ENCODE measurements at places on chromosomes 12 and 14. TPM values are rescaled to one million over a fixed set of nuclear protein-coding genes. Genes with fewer than 3 reads are reported as not detected.

GRCh38 chr14:103703433-103704385 is 11.5 kb downstream of the XRCC3 start:
- H3K27ac ChIP-seq = no peak overlapping the region
- peaks cover 4% of the 10 kb centered on the region for H3K4me1 ChIP-seq
- peaks cover 63% of the 10 kb centered on the region for H3K36me3 ChIP-seq
- no peaks in the 10 kb centered on the region for H3K27me3 ChIP-seq
- peak; percentile 32 for DNase-seq

GRCh38 chr14:61713724-61714437 is 18.6 kb downstream of the HIF1A start:
- peaks cover 13% of the 10 kb centered on the region for H3K4me1 ChIP-seq
- no peak overlapping the region for H3K27ac ChIP-seq
- H3K36me3 ChIP-seq = no peaks in the 10 kb centered on the region
- H3K27me3 ChIP-seq = no peaks in the 10 kb centered on the region
- H3K4me3 ChIP-seq = no peak overlapping the region
- DNase-seq = peak; percentile 6

DNA sequence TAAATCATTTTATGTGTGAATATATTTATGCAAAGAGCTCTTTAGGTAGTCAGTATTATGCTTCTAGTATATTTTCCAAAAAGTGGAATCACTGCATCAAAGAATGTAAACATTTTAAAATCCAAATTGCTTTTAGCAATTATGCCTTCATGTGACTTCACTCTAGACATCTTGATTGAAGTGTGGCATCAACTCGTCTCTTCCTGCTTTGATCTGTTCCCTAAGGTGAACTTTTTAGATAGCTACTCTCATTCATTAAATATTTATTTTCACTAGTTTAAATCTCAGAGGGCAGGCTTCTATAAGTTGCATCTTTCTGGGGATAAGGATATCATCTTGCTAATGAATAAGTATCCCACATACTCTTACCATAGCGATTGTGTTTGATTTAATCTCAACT is 39.2 kb downstream of the DHRS2 start:
- no peaks in the 10 kb centered on the region for H3K4me1 ChIP-seq
- no peak for DNase-seq
- H3K4me3 ChIP-seq = no peak overlapping the region
- H3K27me3 ChIP-seq = no peaks in the 10 kb centered on the region

GRCh38 chr14:73786636-73787485 is 64.8 kb upstream of the PTGR2 start:
- peak overlapping the region; percentile 98 for H3K27ac ChIP-seq
- DNase-seq = no peak
- H3K4me1 ChIP-seq = peaks cover 65% of the 10 kb centered on the region
- H3K27me3 ChIP-seq = no peaks in the 10 kb centered on the region
- peak overlapping the region; percentile 70 for H3K4me3 ChIP-seq
- H3K36me3 ChIP-seq = no peaks in the 10 kb centered on the region

DNA sequence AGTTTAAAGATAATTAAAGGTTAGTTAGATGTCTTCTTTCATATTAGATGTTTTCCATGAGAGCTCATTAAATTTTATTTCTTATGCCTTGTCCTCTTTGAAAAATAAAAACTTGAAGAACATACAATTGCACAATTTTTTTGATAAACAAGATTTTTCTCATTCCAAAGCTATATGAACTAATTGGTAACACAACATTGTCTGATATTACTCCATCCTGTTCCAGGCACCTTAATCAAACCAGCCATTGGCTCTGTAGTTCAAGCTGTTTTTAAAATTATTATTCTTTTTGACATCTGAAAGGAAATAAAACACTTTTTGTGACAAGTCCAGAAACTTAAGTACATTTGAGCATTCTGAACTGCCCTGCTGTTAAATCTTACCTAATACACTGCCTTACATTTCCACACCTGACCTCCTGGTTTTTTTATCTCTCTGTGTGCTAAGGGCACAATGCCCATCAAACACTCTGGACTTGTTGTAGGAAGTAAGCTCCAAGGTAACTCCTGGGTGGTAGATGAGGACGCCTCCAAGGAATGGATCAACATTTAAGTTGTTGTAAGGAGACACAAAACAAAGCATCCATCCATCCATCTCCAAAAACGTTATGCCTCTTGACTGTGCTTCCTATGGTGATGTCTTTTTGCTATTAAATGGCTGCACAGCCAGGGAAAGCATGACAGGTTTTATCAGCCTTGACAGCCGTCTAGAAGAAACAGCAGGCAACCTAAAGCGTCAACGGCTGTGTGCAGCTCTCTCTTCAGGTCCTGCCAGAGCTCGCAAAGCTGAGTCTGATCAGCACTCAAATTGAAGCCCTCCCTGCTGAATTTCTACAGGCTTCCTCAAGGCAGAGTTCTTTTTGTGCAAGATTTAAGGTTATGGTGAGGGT is 449.9 kb upstream of the FLRT2 start:
- no peaks in the 10 kb centered on the region for H3K36me3 ChIP-seq
- peaks cover 9% of the 10 kb centered on the region for H3K27me3 ChIP-seq
- H3K27ac ChIP-seq = no peak overlapping the region
- no peak for DNase-seq
- no peak overlapping the region for H3K4me3 ChIP-seq

DNA sequence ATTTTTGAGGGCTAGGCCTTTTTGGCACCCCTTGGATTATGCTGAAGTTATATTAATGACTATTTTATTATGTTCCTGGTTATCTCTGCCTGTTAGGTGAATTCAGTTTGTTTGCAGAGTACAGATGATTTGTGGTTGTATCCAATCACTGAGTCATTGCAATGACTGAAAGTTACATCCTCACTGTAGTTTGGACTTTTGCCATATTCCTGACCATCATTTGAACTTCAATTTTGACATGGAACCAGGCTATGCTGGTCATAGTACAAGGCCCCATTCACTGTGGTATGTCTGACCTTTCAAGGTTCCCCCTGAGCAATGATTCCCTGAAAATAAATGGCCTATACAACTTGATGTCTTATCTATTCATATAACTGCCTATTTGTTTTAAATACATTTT is 621.0 kb downstream of the CCER1 start:
- H3K4me1 ChIP-seq = no peaks in the 10 kb centered on the region
- H3K27ac ChIP-seq = no peak overlapping the region
- no peaks in the 10 kb centered on the region for H3K27me3 ChIP-seq
- no peaks in the 10 kb centered on the region for H3K36me3 ChIP-seq
- no peak overlapping the region for H3K4me3 ChIP-seq
- no peak for DNase-seq

GRCh38 chr12:30719060-30719459 is 23.4 kb upstream of the IPO8 start:
- no peak overlapping the region for H3K27ac ChIP-seq
- DNase-seq = no peak
- H3K4me1 ChIP-seq = no peaks in the 10 kb centered on the region
- no peaks in the 10 kb centered on the region for H3K27me3 ChIP-seq

DNA sequence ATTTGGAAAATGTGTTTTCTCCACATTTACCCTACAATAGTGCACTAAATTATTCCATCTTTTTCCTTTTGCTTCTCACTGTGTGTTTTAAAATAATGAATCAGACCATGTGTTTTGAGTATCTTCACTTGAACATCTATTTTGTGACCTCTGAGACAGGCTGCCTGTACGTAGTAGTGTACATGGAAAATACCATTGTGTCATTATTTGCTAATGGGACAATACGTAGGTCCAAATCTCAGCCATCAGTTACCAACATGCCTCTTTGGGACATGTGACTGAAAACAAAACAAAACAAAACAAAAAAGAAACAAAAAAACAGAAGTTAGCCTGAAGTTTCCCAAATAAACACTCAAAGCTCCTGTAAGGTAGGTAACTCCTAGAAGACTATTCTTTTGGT is 7.1 kb upstream of the MYF6 start:
- H3K27me3 ChIP-seq = no peaks in the 10 kb centered on the region
- H3K27ac ChIP-seq = no peak overlapping the region
- no peak overlapping the region for H3K4me3 ChIP-seq
- no peak for DNase-seq
- H3K4me1 ChIP-seq = no peaks in the 10 kb centered on the region

- no peak overlapping the region for H3K4me3 ChIP-seq
- no peaks in the 10 kb centered on the region for H3K4me1 ChIP-seq
- DNase-seq = no peak
- H3K36me3 ChIP-seq = no peaks in the 10 kb centered on the region
- no peaks in the 10 kb centered on the region for H3K27me3 ChIP-seq
Measured at GRCh38 chr12:22115711-22116110, 69.7 kb downstream of the CMAS start.

- H3K36me3 ChIP-seq = no peaks in the 10 kb centered on the region
- H3K27ac ChIP-seq = peak overlapping the region; percentile 33
- no peak overlapping the region for H3K4me3 ChIP-seq
- H3K27me3 ChIP-seq = no peaks in the 10 kb centered on the region
Measured at GRCh38 chr12:88298761-88299242, 156.7 kb downstream of the TMTC3 start.

DNA sequence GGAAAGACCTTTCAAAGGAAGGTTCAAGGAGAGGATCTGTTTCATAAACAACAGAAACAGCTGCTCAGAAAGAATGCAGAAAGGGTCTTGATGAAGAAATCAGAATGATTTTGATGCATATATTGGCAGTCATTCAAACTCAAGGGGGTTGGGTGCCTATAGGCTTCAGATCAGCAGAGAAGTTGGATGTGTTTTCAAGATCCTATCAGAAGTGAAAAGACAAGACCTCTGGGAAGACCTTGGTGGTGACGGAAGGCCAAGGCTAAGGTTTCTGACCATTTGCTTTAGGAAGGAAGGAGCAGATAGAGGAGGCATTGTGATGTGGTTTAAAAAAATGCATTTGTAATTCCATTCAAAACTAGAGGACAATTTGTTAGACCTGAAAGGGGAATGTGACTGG is 15.2 kb upstream of the PTPRB start:
- peaks cover 4% of the 10 kb centered on the region for H3K4me1 ChIP-seq
- no peaks in the 10 kb centered on the region for H3K36me3 ChIP-seq
- no peaks in the 10 kb centered on the region for H3K27me3 ChIP-seq
- H3K27ac ChIP-seq = no peak overlapping the region
- peak; percentile 31 for DNase-seq

DNA sequence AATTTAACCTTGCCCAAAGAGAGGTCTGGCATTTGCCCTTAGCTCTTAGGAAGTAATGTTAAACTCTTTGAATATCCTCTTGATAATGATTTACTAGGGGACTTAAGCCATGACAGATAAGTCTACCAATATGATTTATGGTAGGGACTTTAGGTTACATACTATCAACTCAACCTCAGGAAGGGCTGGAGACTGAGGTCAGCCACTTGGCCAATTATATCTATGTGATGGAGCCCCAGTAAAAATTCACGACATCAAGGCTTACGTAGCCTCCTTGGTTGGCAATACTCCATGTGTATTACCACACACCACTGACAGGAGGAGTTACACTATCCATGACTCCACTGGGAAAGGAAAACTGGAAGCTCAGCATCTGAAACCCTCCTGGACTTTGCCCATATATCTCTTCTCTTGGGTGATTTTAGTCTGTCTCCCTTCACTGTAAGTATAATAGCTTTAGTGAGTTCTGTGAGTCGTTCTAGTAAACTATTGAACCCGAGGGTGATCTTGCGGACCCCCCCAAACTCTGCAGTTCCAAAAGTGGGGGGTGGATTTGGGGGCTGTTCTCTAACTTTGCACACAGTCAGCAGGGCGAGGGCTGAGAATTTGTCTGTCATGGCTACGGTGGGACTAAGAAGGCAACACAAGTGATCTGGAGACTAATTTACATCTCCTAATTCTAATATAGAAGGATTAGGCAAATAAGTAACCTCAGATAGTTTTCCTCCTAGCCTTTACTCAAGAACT is 62.3 kb downstream of the R3HDM2 start:
- no peak overlapping the region for H3K27ac ChIP-seq
- H3K27me3 ChIP-seq = no peaks in the 10 kb centered on the region
- no peaks in the 10 kb centered on the region for H3K36me3 ChIP-seq

- no peaks in the 10 kb centered on the region for H3K4me1 ChIP-seq
- H3K4me3 ChIP-seq = no peak overlapping the region
- no peak overlapping the region for H3K27ac ChIP-seq
- peaks cover 7% of the 10 kb centered on the region for H3K27me3 ChIP-seq
- no peaks in the 10 kb centered on the region for H3K36me3 ChIP-seq
Measured at GRCh38 chr12:120649442-120650232, 9.2 kb downstream of the CABP1 start.

GRCh38 chr14:102417001-102417431 is 54.3 kb downstream of the TECPR2 start:
- no peaks in the 10 kb centered on the region for H3K27me3 ChIP-seq
- no peaks in the 10 kb centered on the region for H3K4me1 ChIP-seq
- H3K4me3 ChIP-seq = no peak overlapping the region
- H3K36me3 ChIP-seq = peaks cover 20% of the 10 kb centered on the region

TCL1B gene
- not detected for total RNA-seq

GNPNAT1 gene
- 18.3 TPM for total RNA-seq

DLGAP5 gene
- total RNA-seq = 5.0 TPM

LRFN5 gene
- 2.1 TPM for total RNA-seq

INHBE gene
- not detected for total RNA-seq

MYO1H gene
- 0.15 TPM for total RNA-seq

IQSEC3 gene
- 0.51 TPM for total RNA-seq

PEBP1 gene
- total RNA-seq = 141 TPM
